ENCODE measurements at places on chromosomes 2 and 18. TPM values are rescaled to one million over a fixed set of nuclear protein-coding genes. Genes with fewer than 3 reads are reported as not detected.
A peak's percentile ranks its signal among the peaks of the same experiment; 100 is the strongest.

DNA sequence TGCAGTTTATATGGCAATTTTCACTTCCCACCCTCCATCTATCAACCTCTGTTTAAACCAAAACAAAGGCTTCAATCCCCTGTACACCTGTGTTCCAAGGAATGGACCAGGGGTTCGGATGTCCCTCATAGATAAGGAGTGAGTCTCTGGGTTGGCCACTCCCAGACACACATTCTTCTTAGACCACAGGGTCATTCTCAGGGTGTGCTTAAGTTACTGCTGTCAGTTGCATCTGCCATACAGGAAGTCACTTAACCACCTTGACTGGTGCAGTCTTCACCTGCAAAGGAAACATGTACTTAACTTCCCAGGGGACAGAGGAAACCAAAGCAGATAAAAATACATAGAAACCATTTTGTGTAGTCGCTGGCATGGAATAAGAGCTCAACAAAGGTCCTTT is 151.0 kb upstream of the NDUFV2 start:
- no peak for DNase-seq

DNA sequence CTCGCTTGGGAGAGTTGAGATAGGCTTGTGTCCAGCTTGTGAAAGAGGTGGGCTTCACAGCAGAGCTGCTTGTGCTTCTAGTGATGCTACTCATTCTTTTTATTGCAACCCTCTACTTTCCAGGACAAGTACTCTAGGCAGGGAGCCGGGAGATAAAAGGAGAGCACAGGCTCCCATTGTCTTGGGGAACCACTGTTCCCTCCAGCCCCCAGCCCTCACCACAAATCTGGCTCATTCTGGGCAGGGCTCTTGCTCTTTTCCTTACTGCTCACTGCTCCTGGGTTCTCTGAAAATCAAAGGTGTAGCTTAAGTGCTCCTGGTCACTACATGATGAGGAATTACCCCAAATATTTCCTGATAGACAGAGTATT is 81.4 kb downstream of the CABYR start:
- DNase-seq: no peak

DNA sequence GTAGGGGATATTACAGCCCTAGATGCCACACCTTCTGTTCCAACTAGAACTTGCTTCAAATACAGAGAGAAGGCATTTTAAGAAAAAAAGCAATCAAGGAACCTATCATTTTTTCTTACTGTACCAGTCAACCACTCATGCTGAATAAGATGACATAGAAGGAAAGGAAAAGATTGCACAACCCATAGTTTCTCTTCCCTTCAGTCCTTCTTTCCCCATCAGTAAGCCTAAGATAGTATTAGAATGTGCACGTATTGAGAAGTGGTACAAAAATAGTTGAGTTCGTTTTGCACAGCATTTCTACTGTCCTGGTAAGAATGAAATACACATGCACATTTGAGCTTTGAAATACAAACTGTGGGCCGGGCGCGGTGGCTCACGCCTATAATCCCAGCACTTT is 27.0 kb upstream of the HK2 start:
- peak; percentile 72 for DNase-seq

GRCh38 chr2:224586127-224586695 is 1.0 kb upstream of the CUL3 start:
- DNase-seq: peak; percentile 15

DTNA gene
- 74.7 TPM for total RNA-seq

- DNase-seq: no peak
Observed at GRCh38 chr2:210557721-210558120, 1.3 kb downstream of the CPS1 start.
